ENCODE measurements at places on chromosomes 16 and 17.

DNA sequence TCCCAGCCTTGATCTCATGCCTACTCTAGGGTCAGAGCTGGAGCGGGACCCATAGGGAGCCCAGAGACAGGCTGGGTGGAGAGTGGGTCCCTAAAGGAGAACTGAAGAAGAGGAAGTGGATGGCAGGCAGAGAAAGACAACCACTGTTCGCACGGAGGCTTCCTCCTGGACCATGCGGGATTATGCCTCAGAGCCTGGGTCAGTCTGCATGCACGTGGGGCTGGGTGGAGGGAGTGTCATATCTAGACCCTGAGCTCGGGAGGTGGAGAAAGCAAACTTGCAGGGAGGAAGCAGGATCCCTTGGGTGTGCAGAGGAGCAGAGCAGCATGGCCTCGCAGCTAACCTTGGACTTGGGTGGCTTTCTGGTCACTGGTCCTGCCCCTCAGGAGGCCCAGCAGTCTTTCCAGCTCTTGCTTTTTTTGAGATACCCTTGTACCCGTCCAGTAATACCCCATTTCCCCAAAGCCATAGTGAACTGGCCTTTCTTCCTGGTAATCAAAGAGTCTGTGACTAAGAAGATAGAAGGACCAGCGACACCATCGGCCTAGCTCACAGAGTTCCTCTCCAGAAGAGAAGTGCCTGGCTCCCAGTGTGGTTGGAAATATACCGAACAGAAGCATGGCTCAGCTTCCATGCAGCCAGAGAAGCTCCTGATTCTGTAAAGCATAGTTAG is 344.2 kb downstream of the CPPED1 start:
- peak; percentile 28 for DNase-seq

- DNase-seq, result peak; percentile 63
These were observed 424 bp downstream of the MON1B start for GRCh38 chr16:77191259-77191969.

DNA sequence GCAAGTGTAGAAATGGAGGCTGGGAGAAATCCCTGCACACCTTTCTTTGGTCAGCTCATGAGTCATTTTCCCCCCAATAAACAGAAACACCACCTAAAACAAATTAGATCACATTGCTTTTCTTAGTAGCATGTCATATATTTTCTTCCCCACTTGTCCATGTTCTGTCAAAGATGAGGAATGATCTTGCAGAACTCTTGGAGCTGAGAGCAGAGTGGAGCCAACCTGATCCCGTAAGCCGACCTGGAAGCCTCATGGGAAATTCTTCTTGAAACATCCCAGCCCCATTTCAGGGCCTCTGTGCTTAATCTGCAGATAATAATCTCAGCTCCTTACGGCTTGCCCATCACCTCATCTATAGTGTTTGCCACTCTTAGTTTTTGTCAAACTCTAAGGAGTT is 284.6 kb upstream of the ELAC2 start:
- DNase-seq, result no peak

GRCh38 chr16:50360779-50361178 is 8.0 kb downstream of the BRD7 start:
- DNase-seq, result no peak

DNA sequence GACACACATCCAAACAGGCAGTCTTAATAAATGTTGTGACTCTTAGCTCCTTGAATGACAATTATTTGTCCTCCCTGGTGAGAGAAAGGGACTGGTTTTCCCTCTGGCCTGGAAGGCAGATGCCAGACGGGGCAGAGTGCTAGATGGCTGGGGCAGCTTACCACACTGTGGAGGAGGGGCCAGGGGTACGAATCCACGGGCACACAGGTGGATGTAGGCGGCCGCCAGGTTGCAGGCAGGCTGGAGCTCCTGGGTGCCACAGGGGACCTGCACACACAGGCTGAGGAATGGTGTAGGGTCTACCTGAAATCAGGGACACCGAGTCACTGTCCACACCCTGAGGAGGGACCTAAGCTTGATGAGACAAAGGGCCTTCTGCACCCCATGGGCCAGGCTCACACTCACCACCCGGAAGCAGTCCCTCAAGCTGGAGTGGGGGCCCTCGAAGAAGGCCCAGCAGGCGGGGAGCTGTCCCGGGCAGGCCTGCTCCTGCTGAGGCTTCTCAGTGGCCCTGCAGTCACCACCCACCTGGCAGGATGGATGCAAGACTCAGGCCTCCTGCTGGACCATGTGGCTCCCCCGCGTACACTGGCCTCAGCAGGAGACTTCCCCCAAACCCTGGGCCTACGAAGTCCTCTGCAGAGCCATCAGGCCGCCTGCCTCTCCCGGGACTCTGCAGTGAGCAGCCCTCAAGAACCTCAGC is 38.4 kb downstream of the RMI2 start:
- no peak for DNase-seq

DNA sequence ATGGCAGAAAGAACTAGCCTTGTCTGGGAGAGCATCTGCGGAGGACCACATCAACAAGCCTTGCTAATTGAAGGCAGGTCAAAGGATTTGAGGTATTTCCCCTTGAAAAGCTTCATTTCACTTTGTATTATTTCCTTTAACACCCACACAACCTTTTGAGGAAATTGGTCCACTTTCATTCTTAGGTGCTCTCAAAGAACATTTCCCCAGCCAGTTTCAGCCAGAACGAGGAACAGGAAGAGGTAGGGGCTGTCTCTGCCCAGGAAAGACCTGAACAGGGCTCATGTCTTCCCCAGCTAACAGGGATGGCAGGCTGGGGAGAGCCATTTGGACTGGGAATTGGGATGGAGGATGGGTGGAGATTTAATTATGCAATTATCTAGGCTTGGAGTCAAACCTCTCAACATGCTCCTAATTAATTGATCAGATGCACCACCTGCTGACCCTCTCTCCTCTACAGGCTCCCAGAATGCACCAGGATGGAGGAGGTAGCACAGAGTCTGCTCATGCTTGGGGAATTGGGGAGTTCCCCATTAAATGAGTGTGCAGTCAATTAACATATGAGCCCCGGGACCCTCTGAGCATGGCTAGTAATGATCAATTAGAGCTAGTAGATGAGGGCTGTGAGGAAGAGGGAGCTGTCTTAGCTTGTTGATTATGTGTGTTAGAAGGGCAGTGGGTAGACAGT is 84.6 kb downstream of the GP2 start:
- no peak for DNase-seq

GRCh38 chr16:20610892-20611349 is 34.8 kb upstream of the ACSM2B start:
- DNase-seq, result no peak

GRCh38 chr17:10616502-10617119 is 40.5 kb downstream of the MYH3 start:
- peak; percentile 81 for DNase-seq

DNA sequence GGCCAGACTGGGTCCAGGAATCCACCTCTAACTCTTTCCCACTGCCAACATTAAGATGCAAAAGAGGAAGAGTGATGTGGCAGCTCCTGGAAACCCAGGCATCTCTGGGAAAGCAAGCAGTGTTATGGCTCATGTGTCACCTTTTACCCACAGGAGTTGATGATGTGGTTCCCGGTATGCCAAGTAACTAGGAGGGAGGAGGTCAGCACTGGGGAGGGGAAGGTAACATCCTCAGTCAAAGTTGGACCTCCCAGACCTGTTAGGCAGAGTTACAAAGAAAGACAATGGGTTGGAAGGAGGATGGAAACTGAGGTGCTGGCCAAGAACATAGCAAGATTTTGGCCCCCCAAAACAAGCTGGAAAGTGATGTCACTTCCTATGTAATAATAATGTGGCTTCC is 11.4 kb downstream of the KRABD2 start:
- no peak for DNase-seq

GRCh38 chr17:78591263-78591671 is 14.1 kb upstream of the DNAH17 start:
- DNase-seq, result no peak

- no peak for DNase-seq
These were observed 540.3 kb downstream of the KCNJ2 start for GRCh38 chr17:70709596-70709995.

GRCh38 chr17:4072487-4073157 is 70.2 kb downstream of the ZZEF1 start:
- no peak for DNase-seq

DNA sequence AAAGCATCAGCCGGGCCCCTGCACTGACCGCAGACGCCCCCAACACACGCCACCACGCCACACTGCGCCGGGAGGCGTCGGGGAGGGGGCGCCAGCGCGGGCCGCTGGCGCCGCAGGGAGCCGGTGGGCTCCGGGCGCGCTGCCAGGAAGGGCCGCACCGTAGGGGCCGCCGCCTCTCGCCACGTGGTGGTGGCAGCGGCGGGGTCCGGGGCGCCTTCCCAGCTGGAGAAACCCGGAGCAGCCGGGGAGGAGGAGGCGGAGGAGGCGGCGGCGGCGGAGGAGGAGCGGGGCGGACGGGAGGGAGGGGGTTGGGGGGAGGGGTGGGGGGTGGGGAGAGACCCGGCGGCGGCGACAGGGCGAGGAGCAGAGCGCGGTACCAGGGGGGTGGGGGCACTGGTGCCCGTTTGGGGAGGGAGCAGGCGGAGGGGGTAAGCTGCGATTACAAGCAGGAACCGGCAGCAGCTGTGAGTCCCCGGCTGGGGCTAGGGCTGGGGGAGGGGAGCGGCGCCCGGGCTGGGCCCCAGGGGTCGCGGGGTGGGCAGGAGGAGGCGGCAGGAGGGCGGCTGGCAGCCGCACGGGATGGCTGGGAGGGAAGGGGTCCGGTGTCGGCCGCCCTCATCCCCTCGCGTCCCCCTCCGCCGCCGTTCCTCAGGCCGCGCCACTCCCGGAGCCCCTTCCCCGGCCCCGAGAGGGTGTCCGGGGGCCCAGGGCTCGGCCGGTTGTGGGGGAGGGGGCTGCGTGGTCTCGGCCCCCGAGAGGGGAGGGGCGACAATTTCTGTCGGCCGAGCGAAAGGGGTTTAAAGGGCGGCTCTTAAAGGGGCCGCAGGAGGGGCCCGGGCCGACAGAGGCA is at the start of gene TBKBP1:
TSS of gene TBKBP1 (plus strand) at position 431 of the 850 bp plus-strand sequence. CDS start 1,952 bp downstream, outside the sequence.
- DNase-seq, result no peak

GRCh38 chr17:55903028-55903690 is 152.3 kb downstream of the PCTP start:
- DNase-seq, result no peak

DNA sequence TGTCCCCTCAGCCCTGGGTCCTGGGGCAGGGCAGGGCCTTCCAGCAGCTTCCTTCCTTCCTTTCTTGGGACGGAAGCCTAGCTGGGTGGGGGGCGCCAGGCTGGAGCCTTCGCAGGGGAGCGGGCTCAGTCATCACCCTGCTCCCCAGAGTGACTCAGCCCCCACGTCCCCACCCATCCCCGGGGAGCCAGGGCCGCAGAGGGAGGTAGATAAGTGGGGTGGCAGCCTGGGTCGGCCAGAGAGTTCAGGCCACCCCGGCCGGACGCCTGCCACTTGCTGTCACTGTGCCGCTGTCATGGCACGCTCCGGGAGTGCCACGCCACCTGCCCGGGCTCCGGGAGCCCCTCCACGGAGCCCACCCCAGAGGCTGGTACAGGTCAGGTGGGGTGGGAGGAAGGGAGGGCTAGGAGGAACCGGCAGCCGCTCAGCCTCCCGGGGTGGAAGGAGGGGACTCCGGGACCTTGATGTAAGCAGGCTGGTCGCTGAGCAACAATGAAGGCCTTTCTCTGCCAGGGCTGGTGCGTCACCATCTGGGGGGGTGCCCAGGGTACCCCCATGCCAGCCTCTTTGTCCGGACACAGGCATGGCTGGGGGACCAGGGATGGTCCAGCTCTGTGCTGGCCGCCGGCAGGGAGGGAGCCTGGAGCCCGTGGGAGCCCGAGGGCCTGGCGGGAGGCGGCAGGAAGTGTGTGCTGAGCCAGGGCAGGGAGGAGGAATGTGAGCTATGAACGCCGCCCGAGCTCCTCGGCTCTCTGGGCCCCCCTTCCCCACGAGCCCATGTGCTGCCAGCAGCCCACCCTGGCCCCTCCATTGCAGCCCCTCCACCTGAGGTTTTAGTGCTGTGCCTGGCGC is 6.6 kb downstream of the NHERF2 start:
- DNase-seq, result peak; percentile 87

GRCh38 chr17:13702266-13702665 is 100.5 kb upstream of the HS3ST3A1 start:
- no peak for DNase-seq

DNA sequence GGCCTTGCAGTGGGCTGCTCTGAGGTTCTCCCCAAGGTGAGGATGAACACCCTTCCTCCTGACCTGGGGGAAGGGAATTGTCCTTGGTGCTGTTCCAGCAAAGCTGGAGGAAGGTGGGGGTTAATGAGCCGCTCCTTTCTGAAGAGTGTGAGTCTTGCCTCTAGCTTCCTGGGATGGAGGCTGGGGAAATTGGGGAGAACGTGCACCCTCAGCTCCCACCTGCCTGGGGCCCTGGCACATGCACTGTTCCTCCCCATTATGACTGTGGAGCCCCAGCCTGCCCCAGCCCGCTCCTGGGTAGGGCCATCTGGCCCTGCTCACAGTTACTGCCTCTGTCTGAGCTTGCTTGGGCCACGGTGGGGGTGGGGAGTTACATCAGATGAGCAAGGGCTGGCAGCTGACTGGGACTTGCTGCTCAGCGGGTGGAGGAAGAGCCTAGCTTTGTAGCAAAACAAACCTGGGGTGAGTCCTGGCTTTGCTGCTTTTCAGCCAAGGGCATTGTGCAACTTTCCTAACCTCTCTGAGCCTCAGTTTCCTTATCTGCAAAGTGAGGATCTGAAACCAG is 11.1 kb downstream of the TNS4 start:
- no peak for DNase-seq

GRCh38 chr17:73414171-73414955 is 102.6 kb upstream of the CDC42EP4 start:
- DNase-seq, result no peak

DNA sequence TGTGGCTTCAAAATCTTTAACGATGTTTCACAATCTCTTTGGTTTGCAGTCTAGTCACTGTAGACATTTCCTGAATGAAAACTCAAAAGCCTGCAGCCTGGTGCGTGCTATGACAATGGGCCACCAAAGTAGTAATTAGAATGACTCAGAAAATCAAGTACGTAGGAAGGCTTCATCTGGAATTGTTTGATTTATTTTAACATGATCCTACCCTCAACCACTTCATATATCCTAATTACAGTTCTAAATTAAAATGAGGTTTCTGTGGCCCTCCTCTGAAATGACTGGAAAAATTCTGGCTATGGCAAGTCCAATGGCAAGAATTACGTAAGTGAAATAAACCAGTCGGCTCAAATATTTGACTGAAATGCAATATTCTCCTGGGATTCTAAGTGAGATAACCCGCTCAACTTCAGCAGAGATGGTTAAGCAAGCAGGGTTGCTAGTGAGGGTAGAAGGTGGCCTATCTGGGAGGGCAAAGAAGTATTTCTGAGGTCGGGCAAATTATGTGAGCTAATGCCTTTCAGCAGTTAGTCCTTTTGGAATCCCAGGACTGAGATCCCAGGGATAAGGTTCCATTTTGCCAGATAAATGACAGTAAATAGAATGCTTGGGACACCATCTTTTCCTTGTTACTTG is 145.6 kb upstream of the MYOCD start:
- no peak for DNase-seq

- DNase-seq, result no peak
These were observed 2.1 kb upstream of the TOM1L1 start for GRCh38 chr17:54898576-54898975.

- DNase-seq, result peak; percentile 38
These were observed 57.3 kb downstream of the CRISPLD2 start for GRCh38 chr16:84876873-84877606.

GRCh38 chr17:7703584-7704479 is 1.2 kb upstream of the EFNB3 start:
- peak; percentile 29 for DNase-seq

GRCh38 chr17:68706356-68706920 is 105.3 kb upstream of the FAM20A start:
- DNase-seq, result no peak
